Stimulated activated CD4-positive, alpha-beta T cell treated with anti-CD3 and anti-CD28 coated beads, Interleukin-2, amount 100 ng/mL, for 4 hours (primary cell): ENCODE measurements at places on chromosomes 5 and 9.

- DNase-seq, result no peak
These were observed 29.1 kb downstream of the ARSK start for GRCh38 chr5:95583992-95584391.

- no peak for DNase-seq
These were observed 18.9 kb upstream of the NTNG2 start for GRCh38 chr9:132142924-132143323.

GRCh38 chr5:177595026-177595585, 3.1 kb downstream of the TMED9 start:
- no peak for DNase-seq

GRCh38 chr5:127072861-127073846, at the start of gene C5orf63:
TSS of gene C5orf63 (minus strand) at chr5:127073502. CDS start at chr5:127058995, 14,507 bp downstream.
- DNase-seq, result peak; percentile 40

- DNase-seq, result no peak
These were observed 7.5 kb downstream of the CMBL start for GRCh38 chr5:10300246-10300645.

DNA sequence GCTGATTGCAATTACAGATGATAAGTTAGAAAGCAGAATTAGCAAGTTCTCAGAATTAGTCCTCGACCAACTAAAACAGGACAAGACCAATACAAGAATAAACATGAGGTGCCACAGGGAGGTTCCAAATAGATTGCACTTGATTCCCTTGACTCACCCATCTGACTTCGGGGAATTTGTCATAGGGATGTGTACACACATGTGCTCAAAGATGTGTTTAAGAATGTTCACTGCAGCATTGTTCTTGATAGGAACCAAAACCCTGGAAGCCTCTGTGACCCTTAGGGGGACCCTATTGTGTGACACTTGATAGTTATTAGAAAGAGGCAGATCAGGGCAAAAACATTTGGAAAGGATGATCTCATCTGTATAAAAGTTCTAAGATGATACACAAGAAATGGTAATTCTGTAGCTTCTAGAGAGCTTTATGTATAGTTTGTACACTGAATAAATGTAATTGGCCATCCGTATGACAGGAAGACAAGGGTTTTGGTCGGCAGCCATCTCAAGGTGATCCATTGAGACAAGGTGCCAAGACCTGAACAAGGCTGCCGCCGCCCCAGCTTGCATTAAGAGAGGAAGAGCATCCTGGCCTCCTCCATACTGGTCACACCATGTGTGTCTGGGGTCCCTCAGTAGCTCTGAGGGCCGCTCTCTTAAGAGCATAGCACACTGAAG, 48.2 kb upstream of the GARNL3 start:
- DNase-seq, result no peak

- DNase-seq, result no peak
These were observed 59.5 kb downstream of the FAM78A start for GRCh38 chr9:131216806-131217205.

DNA sequence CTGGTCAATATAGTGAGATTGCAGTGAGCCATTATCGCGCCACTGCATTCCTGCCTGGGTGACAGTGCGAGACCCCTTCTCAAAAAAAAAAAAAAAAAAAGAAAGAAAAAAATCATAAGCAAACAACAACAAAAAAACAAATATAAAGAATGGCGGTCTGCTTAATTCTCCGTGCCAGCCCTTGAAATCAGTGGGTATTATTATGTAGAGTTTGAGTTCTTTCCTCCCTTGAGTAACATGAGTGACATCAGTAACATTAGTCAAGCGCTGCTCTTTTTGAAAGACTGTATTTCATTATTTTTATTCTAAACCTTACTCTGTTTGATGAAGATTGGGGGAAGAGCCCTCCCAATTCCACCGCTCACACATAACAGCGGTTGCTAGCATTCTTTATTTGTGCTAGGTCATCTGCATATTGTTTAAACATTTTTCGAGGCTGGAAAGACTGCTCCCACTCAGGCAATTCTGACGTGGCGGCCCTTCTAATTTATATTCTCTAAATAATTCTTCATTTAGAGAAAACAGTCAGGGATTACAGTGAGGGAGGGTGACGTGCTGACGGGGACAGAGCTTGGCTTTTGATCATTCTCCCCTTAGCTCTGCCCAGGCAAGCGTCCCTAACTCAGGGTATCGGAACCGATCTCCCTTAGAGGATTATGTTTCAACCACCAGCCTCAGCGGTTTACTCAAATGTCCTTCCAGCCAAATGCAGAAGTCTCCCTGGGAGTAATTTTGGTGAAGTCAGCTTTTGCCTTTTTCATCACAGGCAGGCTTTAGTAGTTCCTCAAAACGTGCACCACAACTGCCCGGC, 860 bp upstream of the MARCHF6 start:
- DNase-seq, result peak; percentile 40

- no peak for DNase-seq
These were observed 44.9 kb upstream of the MAST4 start for GRCh38 chr5:66551338-66551737.

DNA sequence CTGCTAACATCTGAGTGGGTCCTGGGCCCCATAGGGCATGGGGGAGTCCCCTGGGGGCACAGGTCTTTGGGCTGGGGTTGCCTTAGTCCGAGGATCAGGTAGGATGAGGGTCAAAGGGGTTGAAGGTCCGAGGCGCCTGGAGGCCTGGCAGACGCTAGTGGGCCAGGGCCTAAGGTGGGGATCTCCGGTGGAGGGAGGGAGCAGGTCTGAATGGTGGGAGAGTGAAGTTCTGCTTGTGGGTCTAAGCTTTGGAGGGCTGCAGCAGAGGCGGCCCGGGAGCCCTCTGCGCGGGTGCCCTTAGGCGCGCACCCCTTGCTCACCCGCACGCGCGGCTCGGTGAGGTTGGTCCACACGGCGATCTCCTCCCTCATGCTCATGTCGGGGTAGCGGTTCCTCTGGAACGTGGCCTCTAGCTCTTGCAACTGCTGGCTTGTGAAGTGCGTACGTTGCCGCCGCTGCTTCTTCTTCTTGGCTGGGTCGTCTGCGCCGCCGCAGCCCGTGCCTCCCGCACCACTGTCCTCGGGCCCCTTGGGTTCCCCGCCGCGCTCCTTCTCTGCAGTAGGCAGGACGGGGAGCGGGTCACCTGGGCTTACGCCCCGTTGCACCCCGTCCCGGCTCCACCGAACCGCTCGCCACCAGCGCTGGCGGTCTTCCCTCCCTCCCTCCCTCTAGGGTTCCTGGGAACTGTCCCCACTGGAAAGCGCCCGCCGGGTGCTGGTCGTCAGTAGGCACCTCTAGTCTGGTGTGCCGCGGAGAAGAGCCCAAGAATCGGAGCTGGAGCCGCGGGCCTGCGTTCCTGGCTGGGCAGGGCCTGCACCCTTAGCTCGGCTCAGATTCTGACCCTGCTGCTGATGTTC, 2.8 kb downstream of the PITX1 start:
- DNase-seq, result no peak

GRCh38 chr5:50415912-50416311, 25.2 kb downstream of the EMB start:
- DNase-seq, result no peak

GRCh38 chr5:80620211-80620610, 34.2 kb upstream of the MSH3 start:
- no peak for DNase-seq

DNA sequence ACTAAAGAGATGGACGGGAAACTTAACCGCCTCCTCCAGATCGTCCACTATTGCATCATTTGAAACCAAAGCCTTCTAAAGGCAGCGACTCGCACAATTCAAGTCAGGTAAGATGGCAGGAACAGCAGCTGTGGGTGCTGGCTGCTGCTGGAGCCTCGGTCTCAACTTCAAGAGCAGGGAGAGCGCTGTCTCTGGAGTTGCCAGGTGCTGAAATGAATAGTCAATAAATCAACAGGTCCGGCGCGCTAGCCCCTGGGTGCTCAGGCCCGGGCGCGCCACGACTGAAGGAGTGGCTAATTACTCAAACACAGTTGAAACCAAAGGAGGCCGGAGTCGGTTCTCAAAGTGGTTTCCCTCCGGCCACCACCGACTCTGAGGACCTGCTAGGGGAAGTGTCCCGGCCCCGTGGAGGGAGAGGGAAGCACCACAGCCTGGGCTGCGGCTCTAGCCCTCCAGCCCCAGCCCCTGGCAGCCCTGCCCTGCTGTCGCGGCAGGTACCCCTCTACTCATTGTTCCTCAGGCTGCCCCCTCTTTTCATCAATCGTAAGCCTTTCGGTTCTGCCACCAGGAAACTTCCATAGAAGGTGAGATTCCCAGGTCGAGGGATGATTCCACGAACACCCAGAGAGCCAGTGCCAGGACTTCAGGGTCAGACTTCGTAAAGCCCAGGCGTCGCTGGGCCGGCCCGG, 804 bp downstream of the TTC39B start:
- DNase-seq, result no peak

DNA sequence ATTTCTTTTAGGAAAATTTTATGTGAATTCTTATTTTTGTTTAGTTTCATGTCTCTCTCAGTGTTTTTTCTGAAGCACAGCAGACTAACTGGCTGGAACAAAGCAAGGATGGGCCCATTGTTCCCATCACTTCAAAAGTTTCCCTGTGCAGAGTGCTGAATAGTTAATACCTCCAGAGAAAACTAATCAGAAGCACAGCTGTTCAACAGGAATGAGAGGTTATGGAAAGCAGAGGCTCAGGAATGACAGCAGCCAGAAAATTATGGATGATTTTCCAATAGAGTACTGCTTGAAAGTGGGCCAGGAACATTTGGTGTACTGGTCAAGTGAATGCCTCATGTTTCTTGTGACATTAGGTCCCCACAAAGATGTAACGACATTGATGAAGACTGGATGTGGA, 173.0 kb upstream of the TARS1 start:
- DNase-seq, result no peak

- DNase-seq, result no peak
These were observed 87.7 kb downstream of the RAB3C start for GRCh38 chr5:58670582-58670981.

DNA sequence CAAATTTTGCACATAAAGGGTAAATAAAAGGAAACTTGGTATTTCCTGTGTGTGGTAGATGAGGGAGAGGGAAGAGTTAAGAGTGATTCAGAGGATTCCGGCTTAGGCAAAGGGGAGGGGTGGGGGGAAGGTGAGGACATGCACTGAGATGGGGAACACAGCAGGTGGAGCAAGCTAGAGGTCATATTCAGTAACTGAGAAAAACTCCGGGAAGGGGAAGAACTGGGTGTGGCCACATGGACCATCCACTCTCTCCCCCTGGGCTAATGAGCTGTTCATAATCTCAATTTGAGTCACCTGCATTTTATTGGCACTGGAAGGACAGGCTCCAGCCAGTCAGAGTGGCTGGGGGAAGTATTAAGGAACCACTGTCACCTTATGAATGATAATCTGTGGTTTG, 45.1 kb upstream of the UGCG start:
- no peak for DNase-seq

GRCh38 chr5:15791859-15792258, 291.9 kb downstream of the FBXL7 start:
- no peak for DNase-seq

DNA sequence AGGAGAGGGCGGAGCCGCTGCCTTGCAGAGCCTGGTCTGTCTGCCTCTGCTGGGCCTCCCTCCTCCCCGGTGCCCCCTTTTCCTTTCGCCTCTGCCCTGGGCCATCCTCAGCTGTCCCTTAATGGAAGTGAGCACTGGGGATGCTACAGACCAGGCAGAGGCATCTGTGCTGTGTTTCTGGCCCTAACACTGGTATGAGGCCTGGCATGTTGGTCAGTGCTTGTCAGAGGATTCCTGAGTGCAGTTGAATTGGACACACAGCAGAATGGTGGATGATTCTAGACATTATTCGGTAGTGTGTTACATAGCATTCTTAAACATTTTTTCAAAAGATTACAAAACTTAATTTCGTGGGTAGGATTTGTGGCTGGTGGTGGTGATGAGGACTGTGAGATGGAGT, 88.6 kb downstream of the EHMT1 start:
- no peak for DNase-seq

DNA sequence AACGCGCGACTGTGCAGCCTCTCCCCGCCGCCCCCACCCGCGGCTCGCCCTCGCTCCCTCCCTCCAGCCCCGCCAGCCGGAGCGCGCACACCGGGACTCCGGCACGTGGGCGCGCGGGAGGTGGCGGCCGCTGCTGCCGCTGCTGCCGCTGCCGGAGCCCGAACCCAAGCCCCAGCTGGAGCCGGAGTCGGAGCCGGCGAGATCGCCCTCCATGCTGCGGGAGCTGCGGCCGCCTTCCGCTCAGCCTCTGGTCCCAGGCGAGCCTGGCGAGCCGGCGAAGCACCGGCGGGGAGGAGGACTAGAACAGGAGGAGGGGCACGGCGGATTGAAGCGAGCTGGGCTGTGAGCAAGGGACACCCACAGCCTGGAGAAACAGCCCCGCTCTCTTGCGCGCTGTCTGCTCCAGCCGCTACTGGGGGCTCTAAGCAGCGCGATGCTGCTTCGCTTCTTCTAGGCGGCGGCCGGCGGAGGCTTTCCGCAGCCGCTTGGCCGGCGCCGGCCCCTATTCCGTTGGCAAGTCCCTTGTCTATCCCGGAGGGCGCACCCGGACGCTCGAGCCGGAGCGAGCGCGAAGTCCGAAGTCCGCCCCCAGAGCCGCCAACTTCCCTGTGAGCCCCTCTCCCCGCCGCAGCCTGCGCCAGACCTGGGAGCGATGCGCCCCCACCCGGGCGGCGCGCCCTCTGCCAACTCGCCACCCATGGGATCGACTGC, 598.7 kb upstream of the SGCD start:
- DNase-seq, result no peak

GRCh38 chr9:32177396-32177795, 207.0 kb upstream of the ACO1 start:
- DNase-seq, result no peak

- peak; percentile 22 for DNase-seq
These were observed 6.6 kb upstream of the FAM151B start for GRCh38 chr5:80481019-80481893.

DNA sequence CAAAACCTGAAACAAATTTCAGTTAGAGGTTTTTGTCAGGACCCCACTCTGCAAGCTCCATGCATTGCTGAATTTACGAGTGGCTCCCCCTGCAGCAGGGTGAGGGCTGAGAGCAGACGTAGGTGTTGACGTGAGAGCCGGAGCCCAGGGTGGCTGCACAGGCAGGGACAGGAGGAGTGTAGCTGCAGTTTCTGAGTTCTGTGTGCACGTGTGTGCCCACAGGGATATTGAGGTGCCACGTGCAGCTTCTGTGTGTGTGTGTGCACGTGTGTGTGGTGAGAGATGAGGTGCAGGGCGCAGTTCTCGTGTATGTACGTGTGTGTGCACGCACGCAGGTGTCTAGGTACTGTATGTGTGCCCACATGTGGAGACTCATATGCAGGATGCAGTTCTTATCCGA, 14.6 kb downstream of the PLEKHG4B start:
- no peak for DNase-seq

DNA sequence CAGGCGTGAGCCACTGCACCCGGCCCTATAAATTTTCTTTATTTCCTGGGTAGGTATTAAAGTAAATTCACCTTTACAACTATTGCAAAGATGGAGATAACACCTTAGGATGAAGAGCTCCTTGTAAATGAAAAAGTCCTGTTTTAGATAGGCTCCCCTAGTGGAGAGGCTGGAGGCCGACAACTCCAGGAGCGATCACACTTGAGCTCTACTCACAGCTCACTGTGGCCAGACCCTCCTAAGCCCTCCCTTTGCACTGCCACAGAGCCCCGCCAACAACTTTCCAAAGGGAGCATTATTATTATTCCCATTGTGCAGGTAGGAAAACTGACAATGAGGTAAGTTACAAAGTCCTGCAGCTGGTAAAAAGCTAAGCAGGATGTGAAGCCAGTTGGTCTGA, 139.1 kb upstream of the ERCC6L2 start:
- no peak for DNase-seq
